ENCODE measurements at places on chromosomes 6 and 20.

DNA sequence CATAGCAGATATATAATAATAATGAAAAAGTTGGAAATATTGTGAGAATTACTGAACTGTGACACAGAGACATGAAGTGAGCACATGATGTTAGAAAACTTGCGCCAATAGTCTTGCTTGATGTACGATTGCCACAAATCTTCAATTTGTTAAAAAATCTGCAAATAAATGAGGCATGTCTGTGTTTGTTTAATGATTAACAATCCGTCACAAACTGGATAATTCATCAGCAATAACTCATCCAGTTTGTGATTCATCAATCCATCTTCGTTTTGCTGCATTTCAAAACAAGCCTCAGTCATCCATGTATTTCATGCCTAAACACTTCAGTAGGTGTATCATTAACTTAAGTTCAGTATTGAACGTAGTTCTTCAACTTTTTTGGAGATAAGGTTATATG, 25.5 kb upstream of the SMIM26 start:
- DNase-seq: no peak

GRCh38 chr20:32034581-32035425, 17.2 kb upstream of the HCK start:
- DNase-seq: no peak

DNA sequence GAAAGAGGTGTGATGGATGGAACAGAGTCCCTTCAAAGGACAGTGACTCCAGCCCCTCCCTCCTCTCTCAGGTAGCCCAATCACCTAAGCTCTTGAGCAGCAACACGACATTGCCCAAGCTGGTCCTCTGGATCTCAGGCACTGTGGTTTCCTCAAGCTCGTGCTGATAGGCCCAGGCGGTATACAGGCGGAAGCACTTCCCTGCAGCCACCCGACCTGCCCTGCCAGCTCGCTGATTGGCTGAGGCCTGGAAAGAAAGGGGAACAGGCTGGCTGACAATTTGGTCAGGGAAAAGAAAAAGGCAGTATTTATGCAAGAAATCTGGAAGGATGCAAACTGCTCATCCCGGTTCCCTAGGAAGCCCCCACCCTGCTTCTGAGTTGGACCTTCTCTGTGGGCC, 9.6 kb downstream of the C6orf136 start:
- DNase-seq: no peak

- DNase-seq: no peak
Measured at GRCh38 chr6:167581637-167582036, 245.1 kb upstream of the AFDN start.

DNA sequence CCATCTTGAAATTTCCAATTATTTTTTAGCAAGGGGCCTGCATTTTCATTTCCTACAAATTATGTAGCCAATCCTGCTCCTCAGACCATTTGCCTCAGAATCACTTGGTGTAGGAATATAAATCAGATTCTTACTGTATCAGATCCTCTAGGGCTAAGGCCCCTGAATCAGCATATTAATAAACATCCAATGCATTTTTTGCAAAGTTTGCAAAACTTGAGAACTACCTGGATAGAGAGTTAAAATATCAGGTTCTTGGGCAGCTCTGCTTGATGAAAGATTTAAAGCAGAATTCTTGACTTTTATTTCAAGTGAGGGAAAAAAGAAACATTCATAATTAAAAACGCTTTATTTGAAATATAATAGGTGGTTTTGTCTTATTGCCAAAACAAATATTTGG, 82.2 kb upstream of the MAN1A1 start:
- DNase-seq: no peak

DNA sequence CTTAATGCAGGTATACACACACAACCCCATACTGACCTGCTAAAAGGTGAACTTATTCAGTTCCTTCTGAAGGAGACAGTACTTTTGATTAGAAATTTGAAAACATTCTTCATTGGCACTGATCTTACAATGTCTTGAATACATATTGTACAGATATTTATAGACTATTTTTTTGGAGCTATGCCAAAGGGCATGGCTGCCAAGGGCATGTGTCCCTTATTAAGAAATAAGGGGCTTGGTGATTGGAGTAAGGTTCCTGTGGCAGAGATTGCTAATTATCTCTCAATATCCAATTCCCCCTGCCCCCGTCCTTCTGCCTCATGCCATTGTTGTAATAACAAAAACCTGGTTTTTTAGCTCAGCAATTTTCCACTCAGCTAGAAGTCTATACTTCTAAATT, 355.9 kb downstream of the FARS2 start:
- DNase-seq: no peak

DNA sequence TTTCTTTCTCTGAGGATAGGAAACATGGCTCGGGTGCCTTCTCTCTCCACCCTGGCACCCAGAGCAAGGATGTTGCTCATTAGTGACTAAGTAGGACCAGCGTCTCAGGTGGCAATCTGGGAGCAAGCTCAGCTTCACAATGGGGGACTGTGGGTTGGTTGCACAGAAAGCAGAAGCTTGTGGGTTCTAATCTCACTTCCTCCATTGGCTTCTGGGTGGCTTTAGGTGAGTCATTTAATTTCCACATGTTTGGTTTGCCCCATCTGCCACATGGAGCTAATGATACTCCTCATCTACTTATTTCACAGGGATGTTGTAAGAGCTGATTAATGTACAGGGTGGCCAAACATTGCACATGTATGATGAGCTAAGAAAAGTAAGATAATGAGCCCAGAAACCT, 54.8 kb upstream of the AKIRIN2 start:
- peak; percentile 92 for DNase-seq

Data from activated CD4-positive, alpha-beta T cell treated with anti-CD3 and anti-CD28 coated beads, Interleukin-2, amount 50 U/mL, for 16 hours (primary cell).